ENCODE measurements at places on chromosomes 16 and 17.

DNA sequence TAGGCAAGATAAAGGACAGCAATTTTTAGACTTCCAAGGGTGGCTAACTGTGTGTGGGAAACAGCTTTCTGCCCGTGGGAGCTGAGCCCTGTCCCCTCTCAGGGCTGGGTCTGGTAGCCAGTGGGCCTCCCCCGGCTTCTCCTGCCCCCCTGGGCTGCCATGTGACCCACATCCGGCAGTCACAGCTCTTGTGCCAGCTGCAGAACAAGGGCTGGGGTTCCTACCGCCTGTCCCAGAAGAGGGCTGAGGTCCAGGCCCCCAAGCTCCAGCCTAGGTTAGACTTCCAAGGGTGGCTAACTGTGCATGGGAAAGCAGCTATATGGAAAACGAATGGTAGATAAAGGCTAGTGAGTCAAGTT lies 6.1 kb downstream of the GAST start:
- no peak for DNase-seq

DNA sequence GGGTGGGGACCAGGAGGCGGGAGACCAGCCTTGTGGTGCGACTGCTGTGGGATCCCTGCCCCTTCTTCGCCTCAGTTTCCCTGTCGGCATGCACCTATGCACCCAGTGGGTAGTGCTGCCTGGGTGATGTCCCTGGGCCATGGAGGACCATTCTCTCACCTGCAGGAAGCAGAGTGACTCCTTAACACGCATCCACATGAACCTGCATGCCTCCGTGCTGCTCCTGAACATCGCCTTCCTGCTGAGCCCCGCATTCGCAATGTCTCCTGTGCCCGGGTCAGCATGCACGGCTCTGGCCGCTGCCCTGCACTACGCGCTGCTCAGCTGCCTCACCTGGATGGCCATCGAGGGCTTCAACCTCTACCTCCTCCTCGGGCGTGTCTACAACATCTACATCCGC lies 25.2 kb downstream of the ADGRG5 start:
- no peak for DNase-seq

GRCh38 chr17:32941419-32942032 lies 13.6 kb downstream of the TMEM98 start:
- DNase-seq: no peak

DNA sequence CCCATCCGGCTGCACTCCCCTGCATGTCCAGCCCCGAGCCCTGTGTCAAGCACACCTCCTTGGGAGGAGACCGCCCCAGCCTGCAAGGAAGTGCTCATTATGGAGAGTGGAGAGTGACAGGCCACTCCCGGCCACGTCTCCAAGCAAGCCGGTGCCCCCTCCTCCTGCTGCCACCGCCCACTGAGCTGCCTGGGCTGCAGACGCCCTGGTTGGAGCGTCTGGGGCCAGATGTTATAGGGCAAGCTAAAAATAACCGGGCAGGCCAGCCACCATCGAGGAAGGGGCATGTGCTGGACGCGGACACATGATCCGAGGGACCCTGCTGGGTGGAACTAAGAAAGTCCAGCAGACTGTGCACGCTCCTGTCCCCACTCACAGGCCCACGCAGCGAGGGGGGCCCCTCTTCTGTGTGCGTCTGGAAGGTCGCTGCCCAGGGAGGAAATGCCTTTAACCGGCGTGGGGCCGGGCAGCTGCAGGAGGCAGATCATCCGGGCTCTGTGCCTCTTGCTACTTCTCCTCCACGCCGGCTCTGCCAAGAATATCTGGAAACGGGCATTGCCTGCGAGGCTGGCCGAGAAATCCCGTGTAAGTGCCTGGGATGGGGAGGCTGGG lies at the start of gene WFDC1:
TSS of gene WFDC1 (plus strand) at position 348 of the 612 bp plus-strand sequence. CDS start at position 442, 94 bp downstream.
- no peak for DNase-seq

- DNase-seq: peak; percentile 77
Observed at GRCh38 chr17:9151091-9151490, 129.8 kb downstream of the NTN1 start.

Data from HepG2 (cell line).